ENCODE measurements at places on chromosomes 3 and 15.

DNA sequence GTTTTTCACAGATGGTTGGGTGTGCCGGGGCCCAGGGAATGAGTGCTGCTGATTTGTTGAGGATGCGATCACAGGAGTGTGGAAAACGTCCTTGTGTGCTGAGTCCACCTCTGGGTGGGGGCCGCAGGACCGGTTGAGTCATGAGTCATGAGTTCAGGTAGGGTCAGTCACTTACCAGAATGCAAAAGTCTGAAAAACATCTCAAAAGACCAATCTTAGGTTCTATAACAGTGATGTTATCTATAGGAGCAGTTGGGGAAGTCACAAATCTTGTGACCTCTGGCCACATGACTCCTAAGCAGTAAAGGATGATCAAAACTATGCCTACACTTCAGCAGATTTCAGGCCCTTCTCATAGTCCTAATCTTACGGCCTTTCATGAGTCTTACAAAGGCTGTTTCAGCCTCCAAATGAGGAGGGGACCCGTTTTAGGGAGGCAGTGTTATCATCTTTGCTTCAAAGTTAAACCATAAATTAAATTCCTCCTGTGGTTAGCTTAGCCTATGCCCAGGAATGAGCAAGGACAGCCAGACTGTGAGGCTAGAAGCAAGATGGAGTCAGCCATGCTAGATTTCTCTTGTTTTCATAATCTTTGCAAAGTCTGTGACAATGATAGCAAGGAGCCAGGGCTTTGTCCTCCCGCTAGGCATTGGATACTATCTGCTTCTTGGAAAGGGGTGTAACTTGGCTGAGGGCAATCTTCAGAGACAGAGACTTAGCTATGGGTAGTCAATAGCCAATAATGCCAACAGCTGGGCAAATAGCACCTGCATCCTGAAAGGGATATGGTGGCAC lies 30.6 kb upstream of the PIAS1 start:
- DNase-seq: no peak

GRCh38 chr3:43286841-43287499 lies 630 bp downstream of the SNRK start:
- peak; percentile 37 for DNase-seq

- no peak for DNase-seq
These were observed 18.9 kb downstream of the MAP2K1 start for GRCh38 chr15:66405615-66406014.

DNA sequence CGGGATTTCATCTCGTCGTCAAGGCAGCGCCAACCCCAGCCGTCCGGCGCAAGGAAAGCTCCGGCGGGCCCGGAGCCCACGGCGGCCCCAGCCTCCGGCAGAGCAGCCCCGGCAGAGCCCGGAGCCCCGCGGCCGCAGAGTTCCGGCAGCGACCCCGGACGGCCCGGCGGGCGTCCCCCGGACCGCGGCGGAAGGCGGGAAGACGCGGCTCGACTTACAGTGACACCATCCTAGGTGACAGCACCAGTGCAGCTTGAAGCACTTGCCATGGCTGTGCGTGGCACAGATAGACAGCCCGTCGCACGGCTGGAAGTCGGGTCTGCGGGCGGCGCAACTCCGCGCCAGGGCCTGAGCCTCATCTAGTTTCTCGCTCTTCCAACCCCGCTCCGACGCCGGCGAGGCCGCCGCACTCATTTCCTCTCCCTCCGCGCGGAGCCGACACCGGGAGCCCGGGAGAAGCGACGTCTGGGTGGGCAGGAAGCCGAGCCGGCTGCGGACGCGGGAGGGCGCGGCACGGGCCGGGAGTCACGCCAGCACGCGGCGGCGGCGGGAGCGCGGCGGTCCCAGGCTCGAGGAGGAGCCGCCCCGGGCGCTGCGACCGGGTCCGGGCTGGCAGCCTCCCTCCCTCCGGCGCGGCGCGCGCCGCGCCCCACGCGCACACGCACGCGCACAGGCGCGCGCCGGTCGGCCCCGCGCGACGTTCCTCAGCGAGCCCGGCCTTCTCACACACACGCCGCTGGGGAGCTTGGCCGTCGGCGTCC lies at the start of gene C3orf70:
Gene C3orf70 (minus strand): TSS at position 651 of the 761 bp plus-strand sequence. CDS start 237 bp downstream, at position 414.
- peak; percentile 45 for DNase-seq

GRCh38 chr3:161508852-161509477 lies 12.4 kb downstream of the OTOL1 start:
- no peak for DNase-seq

- DNase-seq: no peak
These were observed 317.5 kb upstream of the SGO1 start for GRCh38 chr3:20503394-20504082.

GRCh38 chr3:38247366-38248035 lies 18.1 kb upstream of the SLC22A13 start:
- no peak for DNase-seq
